Activated T-helper 1 cell treated with anti-CD3 and anti-CD28 coated beads, Interleukin-2, amount 50 U/mL, for 16 hours (primary cell): ENCODE measurements at places on chromosomes 7 and 10.

- no peak for DNase-seq
These were observed 33.8 kb downstream of the STK32C start for GRCh38 chr10:132273966-132274365.

DNA sequence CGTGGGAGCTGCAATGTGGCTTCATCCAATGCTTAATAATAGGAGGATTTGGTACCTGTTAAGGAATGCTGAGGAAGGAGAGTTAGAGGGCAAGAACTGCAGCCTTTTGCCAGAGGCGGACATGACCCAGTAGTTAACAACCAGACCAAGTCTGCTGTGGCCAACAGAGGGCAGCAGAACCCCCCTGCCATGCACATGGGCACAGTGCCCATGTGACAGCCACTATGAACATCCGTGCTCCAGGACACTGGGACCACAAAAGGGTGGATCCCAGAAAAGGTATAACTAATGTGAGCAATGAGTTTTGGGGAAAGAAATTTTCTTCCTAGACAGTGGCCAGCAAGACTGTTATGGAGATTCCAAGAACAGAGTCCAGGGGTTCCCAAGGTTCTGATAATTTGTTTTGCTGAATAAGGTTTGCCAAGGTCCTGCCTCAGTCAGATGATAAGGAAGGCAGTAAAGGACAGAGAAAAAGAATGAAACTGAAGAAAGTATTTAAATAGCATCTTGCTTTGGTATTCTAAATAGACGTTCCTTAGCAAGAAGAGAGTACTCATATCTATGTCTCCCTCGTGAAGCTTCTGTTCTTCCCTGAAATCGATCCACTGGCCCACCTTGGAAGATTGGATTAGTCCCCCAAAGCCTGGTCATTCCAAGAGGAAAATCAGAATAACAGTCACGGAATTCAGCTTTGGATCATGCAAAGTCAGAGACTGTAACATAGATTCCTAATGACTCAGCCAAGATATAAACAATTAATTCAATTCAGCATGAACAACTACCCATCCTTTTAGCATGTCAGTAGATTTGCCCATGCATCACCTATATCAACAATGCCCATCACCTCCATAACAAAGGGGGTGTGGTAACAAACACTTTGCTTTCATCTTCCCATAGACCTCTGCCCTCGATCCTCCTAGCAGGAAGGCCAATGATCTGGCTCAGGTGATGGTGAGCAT is 56.0 kb downstream of the LGI1 start:
- DNase-seq = no peak

DNA sequence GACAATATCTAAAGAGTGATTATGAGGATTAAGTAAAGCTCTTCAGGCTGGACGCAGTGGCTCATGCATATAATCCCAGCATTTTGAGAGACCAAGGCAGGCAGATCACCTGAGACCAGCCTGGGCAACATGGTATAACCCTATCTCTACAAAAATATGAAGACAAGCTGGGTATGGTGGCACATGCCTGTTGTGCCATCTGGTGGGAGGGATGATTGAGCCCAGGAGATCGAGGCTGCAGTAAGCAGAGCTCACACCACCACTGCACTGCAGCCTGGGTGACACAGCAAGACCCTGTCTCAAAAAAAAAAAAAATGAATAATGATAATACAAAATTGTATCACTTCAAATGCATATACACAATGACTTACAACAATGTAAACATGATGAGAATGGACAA is 195.6 kb upstream of the AUTS2 start:
- no peak for DNase-seq

DNA sequence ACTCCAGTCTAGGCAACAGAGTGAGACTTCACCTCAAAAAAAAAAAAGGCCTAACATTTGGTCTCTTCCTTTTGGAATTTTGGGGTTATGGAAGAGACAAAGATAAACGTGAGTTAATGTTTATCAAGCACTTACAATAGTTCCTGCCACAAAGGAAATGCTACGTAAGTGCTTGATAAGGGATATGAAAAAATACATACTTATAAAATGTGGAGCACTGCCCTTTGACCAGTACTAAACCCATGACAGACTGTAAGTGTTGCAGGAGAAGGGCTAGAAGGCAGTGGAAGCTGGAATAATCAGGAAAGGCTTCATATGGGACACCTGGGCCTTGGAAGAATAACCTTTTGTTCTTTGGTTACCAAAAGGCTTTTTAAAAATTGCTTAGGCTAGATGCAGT is 25.5 kb downstream of the TMEM248 start:
- no peak for DNase-seq

- no peak for DNase-seq
These were observed 4.7 kb downstream of the PDGFA start for GRCh38 chr7:514651-515598.

- peak; percentile 42 for DNase-seq
These were observed 682 bp upstream of the RGS10 start for GRCh38 chr10:119542988-119543813.

GRCh38 chr10:52064084-52064845 is 249.8 kb upstream of the DKK1 start:
- DNase-seq = no peak

DNA sequence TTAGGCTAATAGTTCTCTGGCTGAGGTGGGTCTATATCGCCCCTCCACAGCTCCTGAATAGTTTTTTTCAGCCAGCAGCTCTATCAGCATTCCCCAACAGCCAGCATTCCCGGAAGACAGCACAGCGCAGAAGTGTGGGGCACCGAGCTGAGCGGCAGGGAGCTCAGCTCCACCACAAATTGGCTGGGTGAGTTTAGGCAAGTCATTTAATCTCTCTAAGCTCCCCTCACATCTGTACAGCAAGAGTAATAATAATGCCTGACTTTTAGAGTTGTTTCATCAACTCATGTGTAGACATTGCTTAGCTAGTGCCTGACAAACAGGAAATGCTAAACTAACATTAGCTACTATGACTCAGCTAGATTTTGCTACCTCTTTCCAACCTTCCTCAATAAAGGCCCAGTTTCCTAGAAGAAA is 247.9 kb upstream of the PTN start:
- DNase-seq = no peak

GRCh38 chr7:80275192-80275605 is 140.6 kb downstream of the GNAI1 start:
- DNase-seq = no peak

GRCh38 chr7:73941836-73942551 is 81.0 kb downstream of the TMEM270 start:
- DNase-seq = no peak

DNA sequence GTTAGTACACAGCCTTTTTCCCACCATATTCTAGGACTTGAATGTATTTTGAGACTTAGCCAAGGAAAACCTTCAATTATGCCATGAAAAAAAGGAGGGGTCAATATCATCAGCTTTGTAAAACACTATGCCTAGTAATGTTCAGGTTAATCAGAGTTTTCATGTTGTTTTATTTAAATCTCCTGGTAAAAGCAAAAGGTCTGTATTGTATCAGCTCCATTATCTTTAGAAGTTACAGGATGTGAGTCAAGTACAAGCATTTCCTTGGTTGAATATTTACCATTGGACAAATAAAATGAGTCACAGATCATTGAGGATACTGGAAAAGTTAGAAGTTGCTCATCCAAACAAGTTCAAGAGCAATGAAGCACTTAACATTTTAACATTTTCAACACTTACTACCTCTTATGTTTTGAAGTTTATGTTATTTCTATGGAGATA is 89.9 kb upstream of the CAPZA2 start:
- no peak for DNase-seq

- no peak for DNase-seq
These were observed 170.3 kb downstream of the DIP2C start for GRCh38 chr10:519055-519715.

- DNase-seq = no peak
These were observed 5.0 kb downstream of the AVPI1 start for GRCh38 chr10:97682042-97682441.

DNA sequence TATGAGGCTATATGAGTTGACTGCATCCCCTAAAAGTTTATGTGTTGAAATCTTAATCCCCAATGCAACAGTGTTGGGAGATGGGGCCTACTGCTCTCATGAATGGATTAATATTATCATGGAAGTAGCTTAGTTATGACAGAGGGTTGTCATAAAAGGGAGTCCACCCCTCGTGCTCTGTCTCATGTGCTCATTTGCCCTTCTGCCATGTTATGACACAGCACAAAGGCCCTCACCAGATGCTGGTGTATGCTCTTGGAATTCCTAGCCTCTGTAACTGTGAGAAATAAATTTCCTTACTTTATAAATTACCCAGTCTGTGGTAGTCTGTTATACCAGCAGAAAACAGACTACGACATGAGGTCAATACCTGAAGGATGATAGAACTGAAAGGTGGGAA is 17.6 kb upstream of the PANK1 start:
- DNase-seq = no peak

DNA sequence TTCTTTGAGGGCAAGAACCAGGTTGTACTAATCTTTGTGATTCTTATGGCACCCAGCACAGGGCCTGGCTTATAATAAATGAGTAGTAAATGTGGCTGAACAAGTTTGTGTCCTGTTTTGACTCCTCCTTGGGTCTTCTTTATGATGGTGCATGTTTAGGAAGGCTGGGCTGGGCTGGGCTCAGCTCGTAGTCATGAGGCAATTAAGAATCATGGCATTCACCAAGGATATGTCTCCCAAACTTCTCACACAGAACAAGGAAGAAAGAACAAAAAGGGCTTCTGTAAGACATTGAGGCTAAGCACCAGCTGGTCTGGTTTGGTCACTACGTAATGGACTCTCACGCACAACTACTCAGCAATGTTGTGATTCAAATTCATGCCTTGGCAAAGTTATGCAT is 30.5 kb upstream of the YAE1 start:
- DNase-seq = no peak

- no peak for DNase-seq
These were observed 260.7 kb downstream of the BICC1 start for GRCh38 chr10:58773341-58773740.

GRCh38 chr7:100532165-100533022 is 6.6 kb upstream of the AGFG2 start:
- DNase-seq = no peak
